Astrocyte of the hippocampus (primary cell): ENCODE measurements at places on chromosomes 11 and 22.

- no peak for DNase-seq
These were observed 14.1 kb downstream of the WNT7B start for GRCh38 chr22:45962756-45963324.

- peak; percentile 73 for DNase-seq
These were observed 69.2 kb downstream of the SCUBE1 start for GRCh38 chr22:43273902-43274484.

DNA sequence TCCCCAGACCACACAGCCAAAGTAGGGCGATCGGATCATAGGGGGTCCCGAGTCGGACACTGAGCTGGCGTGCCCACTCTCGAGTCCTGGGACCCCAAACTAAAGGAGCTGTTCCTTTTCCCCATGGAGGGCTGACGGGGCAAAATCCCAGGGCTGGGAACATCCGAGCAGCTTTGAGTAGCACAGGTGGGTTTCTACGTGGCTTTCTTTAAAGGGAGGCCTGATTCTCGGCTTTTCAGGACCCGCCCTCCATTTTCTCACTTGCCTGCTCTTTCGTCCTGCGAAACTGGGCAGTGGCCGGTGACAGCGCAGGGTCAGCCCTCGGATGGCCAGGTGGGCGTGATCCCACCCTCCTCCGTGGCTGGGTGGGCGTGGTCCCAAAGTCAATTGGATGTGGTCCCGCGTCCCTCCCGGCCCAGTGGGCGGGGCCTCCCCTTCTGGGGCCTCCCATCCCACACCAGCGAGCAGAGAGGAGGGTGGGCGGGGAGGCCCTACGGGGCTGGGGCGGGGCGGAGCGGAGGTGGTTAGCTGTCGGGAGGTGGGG, 17.5 kb upstream of the TXNRD2 start:
- peak; percentile 93 for DNase-seq

DNA sequence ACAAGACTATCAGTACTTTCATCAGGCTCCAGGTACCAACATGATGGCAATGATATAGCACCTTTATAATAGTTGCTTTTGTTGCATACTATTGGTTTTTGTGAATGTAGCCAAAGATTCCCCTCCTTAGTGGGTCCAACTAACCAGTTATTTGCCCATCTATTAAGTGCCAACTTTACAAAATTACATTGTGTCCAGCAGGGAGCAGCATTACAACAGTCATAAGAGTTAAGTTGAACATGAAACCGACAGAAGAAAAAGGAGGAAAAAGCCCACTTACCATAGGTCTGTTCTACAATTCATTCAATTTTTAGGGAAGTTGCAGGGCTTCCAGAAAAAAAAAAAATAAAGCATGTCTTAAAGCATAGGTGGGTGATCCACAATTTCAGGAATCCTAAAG, 21.6 kb downstream of the IMMP1L start:
- DNase-seq, result peak; percentile 80

DNA sequence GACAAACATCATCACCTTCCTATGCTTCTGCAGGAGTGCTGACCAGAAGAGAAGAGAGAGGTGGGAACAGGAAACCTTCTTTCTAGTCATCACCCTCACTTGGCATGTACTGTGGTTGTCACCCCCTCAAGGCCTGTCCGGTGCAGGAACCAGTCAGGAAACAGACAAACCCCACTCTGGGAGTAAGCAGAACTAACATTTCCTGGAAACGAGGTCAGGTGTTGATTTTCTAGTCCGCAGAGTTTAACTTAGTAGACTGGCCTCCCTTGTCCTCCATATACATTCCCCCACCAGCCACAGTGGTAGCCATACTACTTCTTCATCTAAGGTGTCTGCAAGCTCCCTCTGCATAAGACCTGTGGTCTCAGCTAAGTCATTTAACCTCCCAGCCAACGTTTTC, 80.7 kb upstream of the NCAM1 start:
- DNase-seq, result no peak

DNA sequence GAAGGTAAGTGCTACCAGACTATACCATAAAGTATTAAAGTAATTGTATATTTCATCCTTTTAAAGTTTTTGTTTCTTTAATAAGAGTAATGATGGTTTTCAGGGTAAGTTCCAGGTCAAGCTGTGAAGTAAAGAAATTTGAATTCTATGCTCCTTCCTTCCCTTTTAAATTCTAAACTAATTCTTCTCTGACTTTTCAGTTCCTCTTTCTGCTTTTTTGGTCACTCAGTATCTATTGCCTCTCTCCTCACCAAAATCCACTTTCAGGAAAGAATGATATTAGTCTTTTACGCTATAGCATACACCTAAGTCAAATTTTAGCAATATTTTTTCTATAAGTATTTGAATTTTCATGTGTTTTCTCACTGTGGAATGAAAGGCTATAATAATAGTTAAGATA, 8.2 kb downstream of the MMP8 start:
- DNase-seq, result no peak

DNA sequence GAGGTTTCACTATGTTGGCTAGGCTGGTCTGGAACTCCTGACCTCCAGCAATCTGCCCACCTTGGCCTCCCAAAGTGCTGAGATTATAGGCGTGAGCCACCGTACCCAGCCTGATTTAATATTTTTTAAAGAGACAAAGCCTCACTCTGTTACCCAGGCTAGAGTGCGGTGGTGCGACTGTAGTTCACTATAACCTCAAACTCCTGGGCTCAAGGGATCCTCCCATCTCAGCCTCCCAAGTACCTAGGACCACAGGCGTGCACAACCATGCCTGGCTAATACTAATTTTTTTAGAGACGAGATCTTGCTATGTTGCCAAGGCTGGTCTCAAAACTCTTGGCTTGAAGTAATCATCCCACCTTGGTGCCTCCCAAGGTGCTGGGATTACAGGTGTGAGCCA, 13.5 kb downstream of the GTPBP1 start:
- no peak for DNase-seq

DNA sequence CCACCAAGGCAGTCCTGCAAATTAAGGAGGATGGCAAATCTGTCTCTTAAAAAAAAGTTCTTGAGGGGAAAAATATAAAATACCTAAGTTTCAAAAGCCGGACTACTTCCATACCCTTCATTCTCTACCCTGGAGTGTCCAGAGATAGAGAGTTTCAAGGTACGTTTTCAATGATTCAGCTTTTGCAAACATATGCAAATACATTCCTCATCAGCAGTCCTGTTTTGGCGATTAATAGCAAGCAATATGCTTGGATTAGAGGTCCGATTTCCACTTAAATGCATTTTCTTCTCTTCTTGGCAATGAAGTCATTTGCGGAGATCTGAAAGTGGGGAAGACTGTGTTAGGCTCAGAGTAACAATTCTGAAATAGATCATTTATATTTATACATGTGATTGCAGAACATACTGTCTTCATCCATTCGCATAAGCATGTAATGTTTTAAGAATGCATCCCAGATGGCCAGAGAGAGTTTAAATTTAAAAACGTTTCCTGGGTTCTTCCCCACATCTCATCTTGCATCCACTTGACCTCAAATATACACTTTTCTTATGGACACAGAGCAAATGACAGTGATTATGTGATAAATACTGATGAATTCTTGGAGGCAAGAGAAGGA, 13.8 kb upstream of the TFIP11 start:
- DNase-seq, result no peak

- DNase-seq, result no peak
These were observed 21.8 kb downstream of the PIK3C2A start for GRCh38 chr11:17185938-17186337.

DNA sequence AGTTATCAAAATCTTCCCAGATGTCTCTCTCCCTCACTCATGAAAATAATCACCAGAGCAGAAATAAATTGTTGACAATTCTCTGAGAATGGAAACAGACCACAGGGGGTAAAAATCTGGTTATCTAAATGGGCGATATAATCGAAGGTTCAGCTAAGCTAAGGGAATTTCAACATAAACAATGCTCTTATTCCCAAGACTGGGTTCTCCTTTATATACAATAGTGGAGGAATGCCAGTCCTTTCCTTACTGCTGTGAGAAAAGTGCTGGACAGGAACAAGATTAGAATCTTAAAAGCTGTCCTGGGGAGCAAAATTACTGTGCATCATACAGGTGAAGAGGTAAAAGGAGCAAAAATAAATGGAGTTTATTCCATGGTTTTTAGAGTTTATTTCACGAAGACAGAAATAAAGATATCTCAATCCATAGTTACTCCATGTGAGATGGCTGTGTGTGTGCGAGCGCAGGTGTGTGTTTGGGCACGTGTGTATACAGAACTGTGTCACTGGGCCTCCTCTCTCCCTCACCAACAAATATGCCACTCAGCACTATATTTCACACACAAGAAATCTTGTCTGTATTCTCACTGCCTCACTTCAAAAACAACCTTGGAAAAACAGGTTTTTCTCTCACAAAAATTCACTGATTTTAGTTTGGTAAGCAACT, 385.6 kb downstream of the DCDC1 start:
- DNase-seq, result no peak

GRCh38 chr11:96260532-96260931, 82.5 kb downstream of the MAML2 start:
- no peak for DNase-seq

GRCh38 chr22:43811777-43812148, 342 bp downstream of the EFCAB6 start:
- no peak for DNase-seq

- DNase-seq, result no peak
These were observed 5.9 kb upstream of the MRGPRG start for GRCh38 chr11:3224401-3225057.

- DNase-seq, result no peak
These were observed 5.8 kb downstream of the SLC22A9 start for GRCh38 chr11:63375434-63375833.

- DNase-seq, result no peak
These were observed 71.5 kb upstream of the LMO1 start for GRCh38 chr11:8335186-8335585.
